ENCODE measurements at places on chromosomes 1 and 21.

- no peak for DNase-seq
Measured at GRCh38 chr1:113286156-113286555, 104.2 kb upstream of the MAGI3 start.

DNA sequence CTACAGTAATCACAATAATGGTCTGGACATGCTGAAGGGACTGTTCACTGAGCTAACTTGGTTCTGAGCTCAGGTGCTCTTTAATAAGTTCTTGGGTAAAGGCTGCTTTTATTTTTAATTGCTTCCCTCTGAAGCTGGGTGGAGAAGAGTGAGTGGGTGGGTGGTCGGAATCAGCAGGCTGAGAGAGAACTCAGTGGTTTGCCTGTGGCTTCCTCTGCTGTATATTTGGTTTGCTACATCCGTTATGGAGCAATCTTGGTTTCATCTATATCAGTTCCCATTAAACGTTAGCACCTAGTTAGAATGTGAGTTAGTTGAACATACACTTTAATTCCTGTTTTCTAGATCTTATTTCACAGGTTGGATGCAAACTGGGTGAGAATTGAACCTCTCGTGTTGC is 23.3 kb downstream of the CNIH4 start:
- peak; percentile 24 for DNase-seq

- DNase-seq = no peak
Measured at GRCh38 chr1:109762039-109762585, 1.6 kb downstream of the EPS8L3 start.

GRCh38 chr1:68448365-68448764 is 1.4 kb downstream of the RPE65 start:
- DNase-seq = no peak

DNA sequence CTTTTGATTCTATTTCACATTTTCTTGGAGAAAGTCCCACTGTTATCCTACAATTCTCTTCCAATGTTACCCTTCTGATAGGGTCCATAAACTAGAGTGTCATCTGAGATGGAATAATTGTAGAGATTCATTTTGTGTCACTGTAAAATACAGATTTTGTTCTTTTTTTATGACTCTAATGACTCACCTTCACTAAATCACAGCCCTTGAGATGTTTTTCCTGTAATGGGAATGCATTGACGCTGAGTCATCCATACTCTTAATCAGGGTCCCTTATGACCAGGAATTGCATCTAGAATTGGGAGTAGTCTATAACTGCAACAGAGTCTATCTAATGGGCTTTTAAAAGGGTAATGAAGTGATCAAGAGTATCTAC is 315.5 kb downstream of the TGFB2 start:
- no peak for DNase-seq

DNA sequence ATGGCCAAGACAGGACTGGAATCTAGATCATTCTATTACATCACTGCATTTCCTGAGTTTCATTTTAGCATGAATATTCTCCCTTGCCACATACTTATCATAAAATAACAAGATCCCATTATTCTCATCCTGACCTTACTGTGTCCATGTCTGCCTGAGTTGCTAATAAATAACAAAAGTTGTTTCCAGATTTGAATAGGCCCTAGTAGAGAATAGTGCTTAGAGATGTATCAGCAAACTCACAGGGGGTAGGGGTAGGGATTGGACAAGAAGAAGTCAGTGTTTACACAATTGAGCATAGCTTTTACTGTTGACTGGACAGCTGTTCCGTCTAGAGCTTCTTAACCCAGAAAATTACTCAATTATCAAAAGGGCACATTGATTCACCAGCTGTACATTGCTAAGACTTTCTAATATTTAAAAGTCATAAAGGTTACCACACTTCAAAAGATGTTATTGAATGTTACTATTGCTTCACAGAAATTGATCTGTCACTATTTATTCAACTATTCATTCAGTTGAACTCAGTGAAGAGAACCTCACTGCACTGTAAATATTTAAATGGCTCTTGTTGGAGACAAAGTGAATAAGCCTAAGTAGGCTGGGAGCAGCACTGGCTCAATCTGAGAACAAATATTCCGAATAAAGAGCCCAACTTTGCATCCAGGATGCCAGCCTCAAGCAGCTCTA is 121.9 kb downstream of the NRIP1 start:
- DNase-seq = no peak

- DNase-seq = no peak
Measured at GRCh38 chr1:202130297-202130721, 7.6 kb downstream of the GPR37L1 start.

- no peak for DNase-seq
Measured at GRCh38 chr1:202121006-202121405, 1.7 kb upstream of the GPR37L1 start.

DNA sequence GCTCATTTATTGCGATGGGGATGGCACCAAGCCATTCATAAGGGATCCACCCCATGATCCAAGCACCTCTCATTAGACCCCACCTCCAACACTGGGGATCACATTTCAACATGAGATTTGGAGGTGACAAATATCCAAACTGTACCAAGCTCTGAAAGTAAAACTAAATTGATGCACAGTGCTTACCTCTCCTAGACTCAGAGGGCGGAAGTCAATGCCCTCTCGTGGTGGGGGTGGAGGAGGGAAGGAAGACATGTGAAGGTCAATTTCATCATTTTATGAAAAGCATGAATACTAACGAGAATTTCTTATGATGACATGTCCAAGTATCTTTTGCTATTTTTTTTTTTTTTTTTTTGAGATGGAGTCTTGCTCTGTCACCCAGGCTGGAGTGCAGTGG is 120.0 kb downstream of the PGBD5 start:
- DNase-seq = no peak

Measured in activated effector memory CD4-positive, alpha-beta T cell treated with Interleukin-2 at 50 U/mL for 16 hours (primary cell).